ENCODE measurements at places on chromosomes 2 and 18.
A peak's percentile ranks its signal among the peaks of the same experiment; 100 is the strongest.

DNA sequence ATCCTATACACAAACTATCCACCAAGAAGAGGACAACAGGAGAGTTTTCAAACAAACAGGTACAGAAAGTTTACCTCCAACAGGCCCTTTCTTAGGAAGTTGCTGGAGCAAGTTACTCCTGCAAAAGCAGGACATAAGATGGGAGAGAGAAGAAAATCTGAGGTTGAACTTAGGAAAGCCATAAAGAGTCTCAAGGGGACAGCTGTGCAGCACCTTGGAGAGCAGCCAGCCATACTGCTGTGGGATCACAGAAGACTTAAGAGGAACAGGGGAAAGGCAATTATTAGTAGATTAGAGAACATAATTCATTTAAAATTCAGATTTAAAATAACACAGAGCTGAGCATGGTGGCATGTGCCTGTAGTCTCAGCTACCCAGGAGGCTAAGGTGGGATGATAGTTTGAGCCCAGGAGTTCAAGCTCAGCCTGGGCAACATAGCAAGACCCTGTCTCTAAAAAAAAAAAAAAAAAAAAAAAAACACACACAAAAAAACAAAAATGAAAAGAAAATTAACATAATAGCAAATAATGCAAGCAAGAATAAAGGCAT lies 148.1 kb upstream of the SIX3 start:
- DNase-seq = no peak

DNA sequence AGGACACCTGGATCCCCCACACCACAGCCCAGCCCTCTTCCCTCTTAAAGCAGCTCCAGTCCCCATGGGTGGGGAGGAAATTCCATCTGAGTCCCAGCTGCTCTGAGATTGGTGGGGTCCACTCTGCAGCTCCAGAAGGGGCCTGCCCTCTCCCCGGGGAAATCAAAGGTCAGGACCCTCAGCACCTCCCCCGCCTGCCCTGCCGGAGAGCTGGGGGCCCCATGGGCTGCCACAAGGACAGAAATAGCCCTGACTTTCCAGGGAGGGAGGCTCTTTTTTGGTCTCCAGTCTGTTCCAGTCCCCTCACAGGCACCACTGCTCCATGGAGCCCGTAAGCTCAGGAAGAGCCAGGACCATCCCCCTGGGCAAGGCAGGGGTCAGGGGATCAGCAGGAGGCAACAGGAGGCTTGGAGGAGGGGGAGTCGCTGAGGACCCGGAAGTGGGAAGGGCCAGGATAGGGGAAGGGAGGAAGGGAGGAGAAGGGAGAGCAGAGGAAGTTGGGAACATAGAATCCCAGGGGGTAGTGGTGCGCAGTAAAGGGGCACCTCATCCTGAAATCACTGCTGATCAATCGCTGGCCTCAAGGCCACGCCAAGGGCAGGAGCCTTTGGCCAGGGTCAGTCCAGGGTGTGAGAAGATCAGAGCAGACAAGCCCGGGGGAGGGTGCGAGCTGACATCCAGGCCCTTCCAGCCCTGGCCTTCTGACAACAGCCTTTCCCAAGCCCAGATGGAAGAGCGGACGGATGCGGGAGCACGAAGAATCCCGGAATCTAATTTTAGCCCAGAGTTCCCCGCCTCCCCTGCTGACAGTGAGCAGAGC lies 7.6 kb downstream of the ADRA2B start:
- no peak for DNase-seq

GRCh38 chr18:67919316-67919715 lies 402.8 kb upstream of the DSEL start:
- no peak for DNase-seq

DNA sequence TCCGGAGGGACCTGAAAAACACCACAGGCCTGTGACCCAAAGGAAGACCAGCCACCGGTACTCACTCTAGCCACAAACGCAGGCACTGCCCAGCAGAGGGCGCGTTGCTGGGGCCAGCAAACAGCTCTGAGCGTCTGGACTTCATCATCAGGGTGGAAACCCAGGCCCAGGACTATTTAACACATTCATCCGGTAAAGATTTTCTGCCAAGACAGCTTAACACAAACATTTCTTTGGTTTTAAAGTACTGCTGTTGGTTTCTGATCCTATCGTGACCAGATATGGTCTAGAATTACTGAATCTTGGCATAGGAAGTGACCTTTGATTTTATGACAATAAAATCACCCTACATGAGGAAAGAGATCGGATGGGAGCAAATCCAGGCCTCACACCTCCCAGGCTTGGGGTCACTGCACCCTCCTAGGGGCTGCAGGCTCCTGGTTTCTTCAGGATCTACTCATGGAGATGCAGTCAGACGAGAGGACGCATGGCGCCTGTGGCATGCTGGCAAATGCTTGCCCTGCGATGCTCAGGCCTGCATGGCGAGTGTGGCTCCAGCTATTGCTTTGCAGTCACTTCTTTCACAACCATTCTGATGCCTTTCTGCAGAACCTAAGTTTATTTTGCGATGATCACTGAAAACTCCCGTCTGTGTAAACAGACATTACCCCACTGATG lies 130.4 kb downstream of the COL4A4 start:
- no peak for DNase-seq

GRCh38 chr18:58770601-58771000 lies 94.1 kb upstream of the ZNF532 start:
- DNase-seq = no peak

DNA sequence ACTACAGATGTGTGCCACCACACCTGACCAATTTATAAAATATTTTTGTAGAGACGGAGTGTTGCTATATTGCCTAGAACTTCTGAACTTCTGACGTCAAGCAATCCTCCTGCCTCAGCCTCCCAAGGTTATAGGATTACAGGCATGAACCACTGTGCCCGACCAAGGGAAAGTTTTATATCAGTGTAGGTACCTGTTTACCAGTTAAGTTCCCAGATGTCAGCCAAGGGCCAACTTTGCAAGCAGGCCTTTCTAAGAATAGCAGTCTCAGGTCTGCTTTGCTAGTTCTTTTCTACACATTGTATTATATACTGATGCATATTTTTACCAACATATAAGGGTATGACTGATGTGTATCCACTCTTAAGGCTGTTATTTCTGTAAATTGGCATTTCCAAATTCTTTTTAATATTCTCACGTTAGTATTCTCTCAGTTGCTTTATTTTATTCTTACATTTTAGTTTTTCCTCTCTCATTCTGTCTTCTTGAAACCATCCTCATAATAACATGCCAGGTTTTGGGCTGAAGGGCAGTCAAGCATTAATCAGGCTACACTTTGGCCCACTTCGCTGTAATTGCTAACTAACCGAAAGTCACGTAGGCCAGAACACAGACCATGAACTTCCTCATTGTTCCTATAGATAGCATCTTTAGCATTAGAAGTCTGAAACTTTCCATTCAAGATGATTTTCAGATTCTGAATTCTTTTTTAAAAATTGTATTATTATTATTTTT lies 25.0 kb upstream of the CXXC1 start:
- no peak for DNase-seq

DNA sequence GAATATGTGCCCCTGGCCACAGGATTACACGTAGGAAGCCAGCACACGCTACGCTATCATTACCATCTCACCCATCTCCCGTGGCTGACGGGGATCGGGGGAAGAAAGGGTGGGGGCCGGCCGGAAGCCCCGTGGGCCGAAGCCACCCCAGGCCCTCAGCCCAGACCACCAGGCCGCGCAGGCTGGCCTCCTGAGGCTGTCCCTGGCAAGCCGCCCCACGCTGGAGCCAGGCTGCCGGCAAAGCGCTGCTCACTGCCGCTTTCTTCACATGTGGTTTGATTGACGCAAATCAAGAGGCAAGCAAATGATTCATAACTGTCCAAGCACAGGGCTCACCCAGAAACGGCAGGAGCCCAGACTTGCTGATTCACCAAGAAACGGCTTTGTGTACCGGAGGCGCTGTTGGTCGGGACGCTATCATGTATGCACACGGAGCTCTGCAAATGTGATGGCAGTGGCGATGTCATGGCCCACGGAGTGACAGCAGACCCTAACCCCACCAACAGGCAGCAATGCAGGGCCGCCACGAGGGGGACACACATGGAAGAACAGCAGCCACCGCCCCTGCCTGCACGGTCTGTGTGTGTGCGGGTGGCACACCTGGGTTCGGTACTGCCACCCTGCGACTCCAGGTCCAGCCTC lies 125.7 kb downstream of the HDAC4 start:
- peak; percentile 71 for DNase-seq

GRCh38 chr18:48825101-48825745 lies 125.5 kb downstream of the SMAD7 start:
- DNase-seq = no peak

DNA sequence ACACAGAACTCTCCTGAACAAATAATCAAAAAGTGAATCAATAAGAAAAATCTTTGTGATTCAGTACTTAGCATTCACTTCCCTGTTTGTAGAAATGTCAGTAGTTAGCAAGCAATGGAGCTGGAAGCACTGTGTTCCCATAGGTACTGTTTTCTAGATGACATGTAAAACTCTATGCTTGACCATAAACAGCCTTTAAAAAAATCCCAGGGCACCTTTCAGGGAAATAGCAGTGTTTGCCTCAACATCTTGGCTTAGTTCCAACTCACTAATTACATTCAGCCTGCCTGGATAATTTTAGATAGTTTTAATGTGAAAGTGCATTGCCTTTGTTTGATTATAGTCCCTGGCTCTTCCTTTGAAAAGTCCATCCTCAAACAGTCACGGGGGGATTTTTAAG lies 721.8 kb downstream of the ERBB4 start:
- no peak for DNase-seq

GRCh38 chr2:36466135-36466534 lies 110.6 kb downstream of the CRIM1 start:
- DNase-seq = no peak

DNA sequence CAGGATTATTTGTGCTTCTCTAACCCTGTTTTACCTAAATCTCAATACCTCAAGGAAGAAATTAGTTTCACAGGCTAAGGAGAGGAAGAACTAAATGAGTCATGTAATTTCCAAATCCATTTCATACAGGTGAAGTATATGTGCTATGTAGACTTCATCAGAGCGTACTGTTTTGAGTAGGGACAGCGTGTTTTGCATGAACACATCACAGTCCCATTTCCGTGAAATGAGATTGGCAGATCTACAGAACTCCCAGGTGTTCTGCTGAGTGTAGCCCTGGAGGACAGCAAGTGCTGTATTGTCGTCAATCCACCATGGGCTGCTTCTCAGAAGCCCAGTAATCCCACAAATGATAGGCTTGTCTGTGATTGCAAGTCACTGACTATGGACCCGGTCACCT lies 97.7 kb downstream of the XRCC5 start:
- DNase-seq = no peak

GRCh38 chr2:36740061-36740460 lies 43.6 kb downstream of the VIT start:
- no peak for DNase-seq

DNA sequence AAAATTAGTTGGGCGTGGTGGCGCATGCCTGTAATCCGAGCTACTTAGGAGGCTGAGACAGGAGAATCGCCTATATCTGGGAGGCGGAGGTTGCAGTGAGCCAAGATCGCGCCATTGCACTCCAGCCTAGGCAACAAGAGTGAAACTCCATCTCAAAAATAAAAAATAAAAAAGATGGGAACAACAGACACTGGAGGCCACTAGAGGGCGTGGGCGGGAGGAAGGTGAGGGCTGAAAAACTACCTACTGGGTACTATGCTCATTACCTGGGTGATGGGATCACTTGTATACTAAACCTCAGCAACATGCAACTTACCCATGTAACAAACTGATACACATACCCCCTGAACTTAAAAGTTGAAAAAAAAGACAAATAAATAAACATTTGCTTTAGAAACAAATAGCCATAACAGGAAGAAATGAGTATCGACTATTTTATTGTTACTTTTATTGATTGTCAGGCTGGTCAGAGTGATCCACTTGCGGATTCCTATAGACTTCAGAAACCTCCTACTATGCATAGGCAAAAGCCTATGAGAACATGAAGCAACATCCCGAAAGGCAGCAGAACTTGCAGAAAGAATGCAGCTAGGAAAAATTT lies 61.0 kb downstream of the TMEM163 start:
- DNase-seq = no peak

GRCh38 chr18:11504962-11505361 lies 104.4 kb upstream of the SLC35G4 start:
- no peak for DNase-seq

Measured in activated gamma-delta T cell treated with anti-CD3 and anti-CD28 coated beads, Interleukin-2, amount 50 U/mL, for 16 hours (primary cell).